Retina (tissue), 1 donor: ENCODE measurements at places on chromosomes 7 and 10.

DNA sequence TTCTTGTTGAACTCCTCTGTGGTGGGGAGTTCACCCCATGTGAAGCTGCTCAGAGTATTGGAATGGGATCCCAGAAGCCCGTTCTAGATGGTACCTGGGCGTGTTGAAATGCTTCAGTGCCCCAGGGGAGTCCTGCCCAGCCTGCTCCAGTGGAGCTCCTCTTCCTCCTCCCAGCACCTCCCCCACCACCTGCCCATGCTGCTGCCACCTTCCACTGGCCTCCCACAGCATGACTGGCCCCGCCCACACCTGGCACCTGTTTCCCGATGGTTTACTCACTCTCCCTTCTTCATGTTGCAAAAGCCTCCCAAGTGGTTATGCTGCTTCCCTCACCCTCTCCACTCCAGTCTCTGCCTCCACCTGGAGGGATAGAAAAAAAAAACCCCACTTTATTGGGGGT lies 32.2 kb upstream of the PCBD1 start:
- no peak for DNase-seq

- no peak for DNase-seq
These were observed 352.8 kb upstream of the PFKP start for GRCh38 chr10:2714597-2714996.

- no peak for DNase-seq
These were observed 22.7 kb downstream of the ELFN1 start for GRCh38 chr7:1692515-1693418.

DNA sequence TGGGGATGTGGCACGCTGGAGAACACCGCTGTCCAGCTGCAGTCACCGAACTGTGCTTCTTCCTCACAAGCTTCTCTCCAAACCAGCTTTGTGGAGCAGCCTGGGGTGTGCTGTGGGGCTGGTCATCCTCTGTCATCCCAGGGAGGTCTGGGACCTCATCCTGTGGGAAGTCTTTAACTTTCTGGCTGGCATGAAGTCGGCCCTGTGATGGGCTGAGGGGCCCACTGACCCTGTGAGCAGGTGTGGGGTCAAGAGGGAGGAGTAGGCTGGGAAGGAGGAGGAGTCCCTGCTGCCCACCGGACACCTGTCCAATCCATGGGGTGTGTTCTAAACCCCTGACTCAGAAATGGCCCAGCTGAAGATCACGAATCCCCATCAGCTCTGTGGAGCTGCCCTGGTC lies 136.2 kb upstream of the SHH start:
- DNase-seq, result no peak

- no peak for DNase-seq
These were observed 122.7 kb upstream of the PDSS1 start for GRCh38 chr10:26574783-26575182.
